NCI-H2081 treated with DMSO at 0.1 percent for 48 hours (cell line): ENCODE measurements at places on chromosomes 2 and 18.

DNA sequence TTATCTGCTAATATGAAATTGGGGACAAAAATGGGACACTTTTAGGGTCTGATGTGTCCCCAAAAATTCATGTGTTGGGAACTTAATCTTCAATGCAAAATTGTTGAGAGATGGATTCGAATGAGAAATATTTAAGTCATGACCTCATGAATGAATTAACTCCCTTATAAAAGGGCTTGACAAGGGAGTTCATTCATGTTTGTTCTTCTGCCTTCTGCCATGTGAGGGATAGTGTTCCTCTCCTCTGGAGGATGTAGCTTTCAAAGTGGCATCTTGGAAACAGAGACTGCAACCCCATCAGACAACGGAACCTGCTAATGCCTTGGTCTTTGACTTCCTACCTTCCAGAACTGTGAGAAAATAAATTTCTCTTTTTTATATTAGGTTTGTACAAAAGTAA, 89.2 kb upstream of the LINC00305 start:
- DNase-seq = no peak

- DNase-seq = no peak
These were observed 45.7 kb upstream of the CUL3 start for GRCh38 chr2:224630659-224631550.

DNA sequence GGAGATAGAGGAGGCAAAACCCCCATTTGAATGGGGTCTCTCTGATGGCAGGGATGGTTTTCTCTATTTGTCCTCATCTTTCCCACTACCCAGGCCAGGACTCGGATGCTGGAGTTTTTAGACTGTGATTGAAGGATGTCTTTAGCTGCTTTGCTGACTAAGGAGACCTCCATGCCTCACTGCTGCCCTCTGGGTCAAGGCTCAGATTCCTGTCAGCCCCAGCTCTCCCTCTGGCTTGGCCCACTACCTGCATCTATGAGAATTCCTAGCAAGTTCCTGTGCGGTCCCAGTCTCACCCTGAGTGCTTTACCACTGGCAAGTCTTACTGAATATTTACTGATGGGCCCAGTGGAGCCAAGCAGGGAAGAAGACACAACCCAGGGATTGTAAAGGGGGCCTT, 184.0 kb downstream of the CELF4 start:
- DNase-seq = no peak

- DNase-seq = no peak
These were observed 1678.6 kb upstream of the CELF4 start for GRCh38 chr18:39244242-39244641.
